HCT116 (cell line): ENCODE measurements at places on chromosomes 2 and 18. TPM values are rescaled to one million over a fixed set of nuclear protein-coding genes. Genes with fewer than 3 reads are reported as not detected.

- H3K4me1 ChIP-seq = no peaks in the 10 kb centered on the region
- H3K36me3 ChIP-seq = no peaks in the 10 kb centered on the region
- no peak overlapping the region for H3K27ac ChIP-seq
- H3K4me3 ChIP-seq = no peak overlapping the region
- DNase-seq = no peak
These were observed 99.7 kb upstream of the CELF4 start for GRCh38 chr18:37665346-37665745.

- H3K27me3 ChIP-seq = no peaks in the 10 kb centered on the region
- no peak overlapping the region for H3K4me3 ChIP-seq
- H3K36me3 ChIP-seq = peaks cover 3% of the 10 kb centered on the region; the same call in 1 of the 2 replicates
- no peak overlapping the region for H3K27ac ChIP-seq
- H3K4me1 ChIP-seq = no peaks in the 10 kb centered on the region
- no peak for DNase-seq
These were observed 7.3 kb downstream of the CAPN10 start for GRCh38 chr2:240593703-240594451.

- no peak overlapping the region for H3K27ac ChIP-seq
- DNase-seq = no peak
- H3K36me3 ChIP-seq = no peaks in the 10 kb centered on the region
- no peak overlapping the region for H3K4me3 ChIP-seq
- no peaks in the 10 kb centered on the region for H3K4me1 ChIP-seq
- no peaks in the 10 kb centered on the region for H3K27me3 ChIP-seq
These were observed 863.2 kb downstream of the SUCLG1 start for GRCh38 chr2:83595926-83596325.

DNA sequence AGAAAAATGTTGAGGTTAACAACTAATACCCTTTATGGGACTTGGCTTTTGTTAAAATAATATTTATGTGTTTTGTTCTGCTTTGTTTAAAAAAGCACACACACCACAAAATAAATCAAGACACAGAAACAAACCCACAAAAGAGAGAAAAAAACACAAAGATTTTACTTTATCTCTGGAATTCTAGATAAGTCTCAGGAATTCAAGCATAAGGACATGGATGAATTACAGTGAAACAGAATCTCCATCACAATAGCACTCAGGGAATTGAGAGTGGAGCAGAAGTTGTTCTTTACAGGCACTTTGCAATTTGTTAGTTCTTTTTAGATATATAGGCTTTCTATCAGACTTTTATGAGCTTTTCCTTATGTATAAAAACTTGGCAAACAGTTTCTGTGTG is 360.9 kb upstream of the ZC3H15 start:
- no peaks in the 10 kb centered on the region for H3K36me3 ChIP-seq
- H3K4me1 ChIP-seq = peaks cover 15% of the 10 kb centered on the region
- no peaks in the 10 kb centered on the region for H3K27me3 ChIP-seq
- H3K4me3 ChIP-seq = no peak overlapping the region
- no peak overlapping the region for H3K27ac ChIP-seq

GRCh38 chr2:84866122-84866521 is 14.8 kb downstream of the TRABD2A start:
- H3K4me3 ChIP-seq = no peak overlapping the region
- H3K36me3 ChIP-seq = no peaks in the 10 kb centered on the region
- H3K4me1 ChIP-seq = no peaks in the 10 kb centered on the region
- H3K27me3 ChIP-seq = no peaks in the 10 kb centered on the region

CYP27A1 gene
- total RNA-seq = 1.6 TPM

DNA sequence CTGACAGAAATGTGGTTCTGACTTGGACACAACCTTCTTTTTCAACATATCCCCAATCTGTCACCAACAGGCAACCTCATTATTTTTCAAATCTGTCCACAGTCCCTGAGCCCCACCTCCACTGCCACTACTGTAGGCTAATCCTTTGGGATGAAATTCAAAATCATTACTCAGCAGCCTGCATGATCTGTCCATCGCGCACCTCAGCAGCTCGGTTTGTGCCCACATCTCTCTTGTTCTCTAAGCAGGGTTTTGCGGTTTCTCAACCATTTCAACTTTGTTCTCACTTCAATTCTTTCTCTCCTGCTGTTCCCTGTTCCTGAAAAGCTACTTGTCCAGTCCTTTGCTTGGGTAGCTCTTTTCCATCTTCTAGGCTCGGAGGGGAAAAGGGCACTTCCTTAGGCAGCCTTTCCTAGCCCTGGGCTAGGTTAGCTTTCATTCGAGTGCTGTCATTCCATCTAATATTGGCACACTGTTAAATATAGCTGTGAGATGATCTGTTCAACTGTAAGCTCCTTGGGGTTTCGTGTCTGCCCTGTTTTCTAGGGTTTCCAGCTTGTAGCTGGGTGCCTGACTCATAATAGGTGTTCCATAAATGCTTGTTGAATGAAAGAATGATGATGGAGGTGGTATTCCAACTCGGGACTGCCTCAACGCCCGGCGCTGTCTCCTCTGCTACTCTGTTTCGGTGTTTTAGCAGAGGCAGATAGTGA is 653 bp upstream of the ANKAR start:
- H3K36me3 ChIP-seq = peaks cover 17% of the 10 kb centered on the region; the same call in 1 of the 2 replicates
- H3K4me3 ChIP-seq = no peak overlapping the region

DNA sequence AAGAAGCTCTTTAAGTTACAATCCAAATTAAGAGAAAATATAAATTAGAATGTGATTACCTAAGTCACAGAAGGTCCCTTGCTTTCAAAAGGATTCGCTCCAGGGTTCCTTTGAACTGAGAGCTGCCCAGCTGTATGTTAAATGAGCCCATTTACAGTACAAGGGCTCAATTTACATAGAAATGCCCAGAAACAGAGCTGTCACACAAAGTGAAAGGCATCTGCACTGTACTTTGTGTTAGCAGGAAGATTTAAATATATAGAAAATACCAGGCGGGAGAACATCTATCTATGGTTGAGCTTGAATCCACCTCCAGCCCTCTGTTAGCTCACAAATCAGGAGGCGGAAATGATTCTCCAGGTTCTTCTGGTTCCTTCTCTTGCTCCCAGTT is 272.9 kb downstream of the PAX3 start:
- H3K4me1 ChIP-seq = no peaks in the 10 kb centered on the region
- no peak overlapping the region for H3K4me3 ChIP-seq
- DNase-seq = no peak

EFR3B gene
- total RNA-seq = 0.96 TPM

GRCh38 chr18:79772865-79773696 is 24.7 kb upstream of the KCNG2 start:
- H3K4me3 ChIP-seq = no peak overlapping the region
- no peaks in the 10 kb centered on the region for H3K4me1 ChIP-seq
- H3K27me3 ChIP-seq = no peaks in the 10 kb centered on the region
- no peak for DNase-seq
- H3K27ac ChIP-seq = no peak overlapping the region

DSG4 gene
- 0.07 TPM for total RNA-seq

DNA sequence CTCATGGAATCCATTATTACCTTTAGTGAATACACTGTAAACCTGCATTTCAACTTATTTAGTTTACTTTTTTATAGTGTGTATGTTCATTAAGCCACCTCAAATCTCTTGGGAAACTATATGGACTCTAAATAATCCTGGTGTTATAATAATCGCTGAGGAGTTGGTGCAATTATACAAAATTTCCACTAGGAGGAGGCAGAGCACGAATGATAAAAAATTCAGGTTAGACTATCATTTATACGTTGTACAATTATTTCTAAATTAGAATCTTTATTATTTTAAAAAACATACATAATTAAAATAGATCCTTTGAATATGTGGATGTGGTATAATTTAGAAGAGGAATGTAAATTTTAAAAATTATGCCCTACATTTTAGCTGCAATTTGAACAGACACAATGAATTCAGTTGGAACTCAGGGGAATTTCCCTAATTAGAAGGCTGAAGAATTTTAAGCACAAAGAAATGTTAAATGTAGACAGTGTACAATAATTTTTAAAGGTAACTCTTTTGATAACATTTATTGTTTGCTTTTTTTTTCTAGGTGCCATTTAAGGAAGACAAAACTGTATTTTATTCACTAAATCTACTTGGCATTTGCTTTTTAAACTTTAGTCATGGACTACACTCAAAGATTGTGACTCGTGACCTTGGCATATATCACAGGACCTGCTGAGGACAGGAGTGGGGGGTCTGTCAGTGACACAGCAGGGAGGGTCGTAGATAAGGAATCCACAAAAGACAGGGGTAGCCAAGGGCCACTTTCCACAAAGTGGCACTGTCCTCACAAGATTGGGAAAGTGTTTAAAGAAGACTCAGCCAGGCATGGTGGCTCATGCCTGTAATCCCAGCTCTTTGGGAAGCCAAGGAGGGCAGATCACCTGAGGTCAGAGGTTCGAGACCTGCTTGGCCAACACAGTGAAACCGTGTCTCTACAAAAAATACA is 45.5 kb downstream of the RAB12 start:
- H3K27ac ChIP-seq = no peak overlapping the region
- no peaks in the 10 kb centered on the region for H3K36me3 ChIP-seq
- peaks cover 3% of the 10 kb centered on the region; the same call in 1 of the 2 replicates for H3K27me3 ChIP-seq
- H3K4me3 ChIP-seq = no peak overlapping the region

XDH gene
- 0.15 TPM for total RNA-seq

MYO3B gene
- total RNA-seq = not detected

PAX3 gene
- total RNA-seq = not detected

- H3K36me3 ChIP-seq = no peaks in the 10 kb centered on the region
- no peak overlapping the region for H3K4me3 ChIP-seq
- no peak for DNase-seq
- H3K27ac ChIP-seq = no peak overlapping the region
These were observed 55.5 kb downstream of the MARCHF4 start for GRCh38 chr2:216316743-216317142.

DNA sequence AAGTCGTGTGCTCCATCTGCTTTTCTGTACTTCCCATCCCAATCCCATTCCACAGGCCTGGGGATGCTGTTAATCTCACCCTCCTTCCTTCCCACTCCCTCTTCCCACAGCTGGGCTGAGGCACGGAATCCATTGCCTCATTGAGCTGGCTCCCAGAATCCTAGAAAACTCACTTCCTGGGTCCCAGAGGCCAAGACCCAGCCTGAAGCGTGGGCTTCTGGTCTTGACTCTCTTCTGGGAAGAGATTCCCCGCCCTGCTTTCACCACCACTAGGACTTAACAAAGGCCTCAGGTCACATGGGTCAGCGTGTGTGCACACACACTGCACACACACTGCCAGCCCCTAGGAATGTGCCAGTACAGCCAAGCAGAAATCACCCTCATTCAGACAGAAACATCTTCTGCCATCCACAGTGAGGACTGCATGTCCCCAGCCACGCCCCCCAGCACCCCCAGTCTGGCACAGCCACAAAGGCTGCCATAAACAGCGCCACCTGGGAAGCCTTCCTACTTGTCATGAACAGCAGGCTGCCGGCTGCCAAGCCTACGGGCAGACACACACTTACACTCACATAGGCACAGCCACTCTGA is 165.8 kb downstream of the TNS1 start:
- no peak overlapping the region for H3K27ac ChIP-seq
- no peaks in the 10 kb centered on the region for H3K36me3 ChIP-seq
- no peaks in the 10 kb centered on the region for H3K27me3 ChIP-seq
- H3K4me3 ChIP-seq = no peak overlapping the region

- no peaks in the 10 kb centered on the region for H3K27me3 ChIP-seq
- no peaks in the 10 kb centered on the region for H3K36me3 ChIP-seq
- no peaks in the 10 kb centered on the region for H3K4me1 ChIP-seq
- H3K4me3 ChIP-seq = no peak overlapping the region
- DNase-seq = no peak
These were observed 17.7 kb upstream of the CRYBA2 start for GRCh38 chr2:219010873-219011272.

- DNase-seq = no peak
- no peaks in the 10 kb centered on the region for H3K36me3 ChIP-seq
- H3K4me1 ChIP-seq = 0 out of 2 replicates have a peak, but pooled peaks cover 2% of the 10 kb centered on the region
These were observed 28.1 kb upstream of the MYCN start for GRCh38 chr2:15912203-15912602.
